ENCODE measurements at places on chromosomes 6 and 20. TPM values are rescaled to one million over a fixed set of nuclear protein-coding genes. Genes with fewer than 3 reads are reported as not detected.

SIRPB1 gene
- 0.29 TPM for total RNA-seq

OR2B6 gene
- not detected for total RNA-seq

CPXM1 gene
- total RNA-seq: not detected

RHAG gene
- total RNA-seq: not detected

UNC5CL gene
- total RNA-seq: 0.47 TPM

EPPIN gene
- not detected for total RNA-seq

FAM83B gene
- not detected for total RNA-seq

ATF6B gene
- total RNA-seq: 33.9 TPM

VWA7 gene
- 0.72 TPM for total RNA-seq

HUS1B gene
- total RNA-seq: 0.31 TPM

F13A1 gene
- total RNA-seq: not detected

HSPA12B gene
- 0.25 TPM for total RNA-seq

RNF146 gene
- 10.4 TPM for total RNA-seq

RNF217 gene
- 4.2 TPM for total RNA-seq

SLC35B2 gene
- 49.1 TPM for total RNA-seq

HSPA1B gene
- total RNA-seq: 129 TPM

RNF182 gene
- 3.3 TPM for total RNA-seq

SLC17A3 gene
- total RNA-seq: 1.0 TPM

MDFI gene
- total RNA-seq: 0.89 TPM

TPD52L1 gene
- total RNA-seq: 52.0 TPM

ARG1 gene
- total RNA-seq: not detected

SPTLC3 gene
- total RNA-seq: 0.13 TPM

MOXD1 gene
- 1.7 TPM for total RNA-seq

DNMT3B gene
- 4.2 TPM for total RNA-seq

Data from A549 treated with Mapracorat at 1 μM for 4 hours (cell line).